Activated T-helper 1 cell treated with anti-CD3 and anti-CD28 coated beads, Interleukin-12 subunit alpha, Interleukin-12 subunit beta, Interleukin-2, Interleukin-4 antibody, amounts not matched to agents 30 ng/mL and 10 ng/mL and 1 ng/mL, durations not matched to agents 14 hours and 24 hours and 36 hours (primary cell): ENCODE measurements at places on chromosomes 12 and 14. TPM values are rescaled to one million over a fixed set of nuclear protein-coding genes. Genes with fewer than 3 reads are reported as not detected.
A peak's percentile ranks its signal among the peaks of the same experiment; 100 is the strongest.

- no peak overlapping the region for H3K4me3 ChIP-seq
- DNase-seq = peak; percentile 51
- no peaks in the 10 kb centered on the region for H3K27me3 ChIP-seq
- peaks cover 25% of the 10 kb centered on the region for H3K36me3 ChIP-seq
- no peak overlapping the region for H3K27ac ChIP-seq
- peaks cover 47% of the 10 kb centered on the region for H3K4me1 ChIP-seq
Measured at GRCh38 chr12:6607751-6608591, 792 bp upstream of the CHD4 start.

- no peak overlapping the region for H3K4me3 ChIP-seq
- no peaks in the 10 kb centered on the region for H3K27me3 ChIP-seq
- H3K4me1 ChIP-seq = no peaks in the 10 kb centered on the region
- DNase-seq = no peak
- peaks cover 7% of the 10 kb centered on the region for H3K36me3 ChIP-seq
- no peak overlapping the region for H3K27ac ChIP-seq
Measured at GRCh38 chr14:59362513-59362912, 102.7 kb downstream of the GPR135 start.

DNA sequence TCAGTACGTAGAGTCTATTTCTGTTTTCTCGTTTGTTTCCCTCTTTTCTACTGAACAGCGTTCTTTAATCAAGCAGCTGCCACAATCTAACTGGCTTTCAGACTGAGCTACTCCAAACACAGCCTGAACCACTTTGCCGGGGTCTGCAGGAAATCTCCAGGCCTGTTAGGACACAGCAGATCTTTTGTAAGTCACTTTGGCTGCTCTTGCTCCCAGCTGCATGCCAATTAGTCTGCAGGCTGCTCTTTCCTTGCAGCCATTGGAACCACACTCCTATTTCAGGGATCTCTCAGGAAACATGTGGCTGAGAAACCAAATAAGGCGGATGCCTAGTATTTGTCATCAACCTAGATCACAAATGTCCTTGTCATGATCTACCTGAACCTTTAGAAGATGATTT lies 73.6 kb downstream of the TMTC1 start:
- peaks cover 1% of the 10 kb centered on the region for H3K27me3 ChIP-seq
- H3K27ac ChIP-seq = no peak overlapping the region
- H3K4me1 ChIP-seq = no peaks in the 10 kb centered on the region
- DNase-seq = no peak
- H3K36me3 ChIP-seq = no peaks in the 10 kb centered on the region

DNA sequence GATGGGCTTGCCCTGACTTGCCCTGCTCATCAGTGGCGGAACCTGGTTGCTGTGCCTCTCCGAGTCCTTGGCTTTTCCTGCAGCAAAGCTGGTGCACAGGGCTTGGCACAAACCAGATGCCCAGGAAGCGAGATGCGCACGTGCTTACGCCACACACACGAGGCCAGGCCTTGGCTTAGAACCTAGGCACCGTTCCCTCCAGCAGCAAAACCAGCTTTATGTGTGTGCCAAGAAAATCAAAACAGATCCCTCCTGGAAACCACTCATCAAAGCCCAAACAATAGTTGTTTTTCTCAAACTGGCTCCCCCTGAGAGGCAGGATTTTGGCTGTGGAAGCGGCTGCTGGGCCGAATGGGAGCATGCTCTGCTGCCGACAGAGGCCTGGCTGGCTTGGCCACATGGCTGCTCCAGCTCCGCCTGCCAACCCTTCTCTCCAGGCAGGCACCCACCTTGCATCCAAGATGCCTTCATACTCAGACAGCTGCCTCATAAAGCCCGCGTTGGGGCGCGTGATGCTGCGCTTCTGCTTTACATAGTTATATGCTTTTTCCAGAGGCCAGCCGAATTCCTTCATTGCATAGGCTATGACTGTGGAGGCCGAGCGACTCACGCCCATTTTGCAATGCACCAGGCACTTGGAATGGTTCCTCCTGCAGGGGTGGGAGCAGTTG lies 58.7 kb downstream of the SSH1 start:
- H3K27ac ChIP-seq = no peak overlapping the region
- H3K4me1 ChIP-seq = peaks cover 5% of the 10 kb centered on the region
- H3K36me3 ChIP-seq = peaks cover 23% of the 10 kb centered on the region
- no peaks in the 10 kb centered on the region for H3K27me3 ChIP-seq
- DNase-seq = no peak
- no peak overlapping the region for H3K4me3 ChIP-seq

- DNase-seq = no peak
- H3K36me3 ChIP-seq = peaks cover 46% of the 10 kb centered on the region
- H3K27me3 ChIP-seq = no peaks in the 10 kb centered on the region
- H3K4me3 ChIP-seq = no peak overlapping the region
- peaks cover 18% of the 10 kb centered on the region for H3K4me1 ChIP-seq
Measured at GRCh38 chr14:91129261-91129660, 15.4 kb downstream of the DGLUCY start.

GRCh38 chr14:66649498-66649897 lies 141.6 kb downstream of the GPHN start:
- H3K4me1 ChIP-seq = peaks cover 31% of the 10 kb centered on the region
- H3K27ac ChIP-seq = peak overlapping the region; percentile 29
- no peak for DNase-seq
- no peaks in the 10 kb centered on the region for H3K27me3 ChIP-seq

DNA sequence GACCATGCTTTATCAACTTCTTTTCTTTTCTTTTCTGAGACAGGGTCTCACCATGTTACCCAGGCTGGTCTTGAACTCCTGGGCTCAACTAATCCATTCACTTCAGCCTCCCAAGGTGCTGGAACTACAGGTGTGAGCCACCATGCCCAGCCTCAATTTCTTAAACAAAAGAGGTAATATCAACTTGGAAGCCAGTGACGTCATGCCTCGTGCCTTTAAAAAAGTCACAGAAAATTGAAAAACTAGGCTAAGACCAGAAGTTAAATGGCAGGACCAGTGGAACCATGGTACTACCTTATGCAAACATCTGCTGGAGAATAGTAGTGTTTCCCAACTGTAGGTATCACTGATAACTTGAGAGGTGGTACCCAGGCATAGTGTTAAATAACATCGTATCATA lies 103.3 kb downstream of the KSR2 start:
- no peak overlapping the region for H3K4me3 ChIP-seq
- H3K27ac ChIP-seq = no peak overlapping the region
- H3K4me1 ChIP-seq = no peaks in the 10 kb centered on the region
- H3K36me3 ChIP-seq = no peaks in the 10 kb centered on the region
- H3K27me3 ChIP-seq = peaks cover 4% of the 10 kb centered on the region
- DNase-seq = no peak

- H3K4me1 ChIP-seq = no peaks in the 10 kb centered on the region
- DNase-seq = no peak
- H3K4me3 ChIP-seq = no peak overlapping the region
- no peak overlapping the region for H3K27ac ChIP-seq
- no peaks in the 10 kb centered on the region for H3K36me3 ChIP-seq
Measured at GRCh38 chr14:33777681-33778080, 173.2 kb downstream of the EGLN3 start.

DNA sequence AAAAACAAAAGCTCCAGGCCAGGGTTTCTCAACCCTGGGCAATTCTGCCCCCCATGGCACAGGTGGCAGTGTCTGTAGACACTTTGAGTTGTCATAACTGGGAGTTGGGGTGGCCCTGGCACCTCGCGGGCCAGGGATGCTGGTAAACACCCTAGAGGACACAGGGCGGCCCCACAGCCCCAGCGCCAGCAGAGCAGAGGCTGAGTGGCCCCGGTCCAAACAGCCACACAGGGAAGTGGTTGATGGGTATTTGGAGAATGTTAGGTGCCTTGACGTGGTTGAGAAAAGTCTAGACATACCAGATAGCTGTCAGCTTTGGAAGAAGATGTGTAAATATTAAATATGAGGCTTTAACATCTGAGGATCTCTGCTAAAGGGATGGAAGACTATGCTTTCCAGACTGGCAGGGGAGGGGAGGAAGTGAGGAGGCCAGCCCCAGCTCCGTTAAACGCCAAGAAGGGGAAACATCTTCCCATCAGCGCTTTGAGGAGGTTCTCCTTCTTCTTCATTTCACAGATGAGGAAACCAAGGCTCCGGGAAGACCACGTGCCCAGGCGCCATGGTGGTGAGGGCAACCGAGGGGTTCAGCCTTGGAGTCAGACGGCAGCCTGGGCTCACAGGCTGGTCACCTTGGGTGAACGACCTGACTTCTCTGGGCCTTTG lies 103.7 kb downstream of the SCARB1 start:
- DNase-seq = no peak
- H3K4me1 ChIP-seq = peaks cover 32% of the 10 kb centered on the region
- H3K36me3 ChIP-seq = peaks cover 3% of the 10 kb centered on the region
- H3K27ac ChIP-seq = no peak overlapping the region
- no peak overlapping the region for H3K4me3 ChIP-seq

DNA sequence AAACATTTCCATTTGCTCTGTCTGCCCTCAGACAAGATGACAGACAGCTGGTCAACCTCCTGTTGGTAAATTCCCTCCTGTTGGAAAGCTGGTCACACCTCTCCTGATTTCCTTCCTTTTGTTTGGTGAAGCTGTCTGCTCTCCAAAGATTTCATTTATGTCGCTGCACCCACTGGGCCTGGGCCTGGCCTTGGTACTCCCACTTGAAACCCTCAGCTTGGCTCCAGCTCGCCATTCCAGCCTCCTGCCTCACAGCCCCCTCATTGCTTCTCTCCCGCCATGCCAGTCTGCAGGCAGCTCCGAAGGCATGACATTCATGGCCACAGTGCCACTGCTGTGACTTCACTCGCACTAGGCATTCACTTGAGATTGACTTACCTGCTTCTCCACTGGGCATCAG lies 451.8 kb downstream of the VRK1 start:
- no peak overlapping the region for H3K27ac ChIP-seq
- H3K4me3 ChIP-seq = no peak overlapping the region
- no peaks in the 10 kb centered on the region for H3K36me3 ChIP-seq
- H3K27me3 ChIP-seq = peaks cover 8% of the 10 kb centered on the region
- no peak for DNase-seq

GRCh38 chr12:69467366-69467765 lies 2.8 kb upstream of the FRS2 start:
- DNase-seq = no peak
- no peaks in the 10 kb centered on the region for H3K27me3 ChIP-seq
- H3K4me1 ChIP-seq = peaks cover 31% of the 10 kb centered on the region

DNA sequence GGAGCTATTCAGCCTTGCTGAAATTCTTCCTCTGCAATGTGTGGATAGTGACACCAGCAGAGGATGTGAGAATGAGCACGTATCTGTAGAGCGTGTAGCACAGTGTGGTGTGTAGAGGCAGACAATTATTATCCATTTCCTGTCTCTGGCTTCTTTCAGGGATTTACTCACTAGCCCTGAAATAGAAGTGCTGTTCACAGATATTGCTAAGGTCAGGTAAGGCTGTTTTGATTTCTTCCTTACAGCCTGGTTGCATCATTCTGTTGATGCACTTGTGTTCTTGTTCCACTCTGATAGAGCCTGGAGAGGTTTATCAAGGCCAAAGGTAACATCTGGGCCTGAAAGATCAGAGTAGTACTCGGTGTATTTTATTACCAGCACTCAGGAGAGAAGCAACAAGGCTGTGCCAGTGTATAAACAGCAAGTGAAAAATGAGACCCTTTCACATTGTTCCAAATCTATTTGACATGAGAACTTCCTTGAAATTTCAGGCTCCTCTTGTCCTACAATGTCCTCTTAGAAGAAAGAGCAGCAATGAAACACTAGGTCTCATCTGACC lies 16.7 kb downstream of the ARG2 start:
- H3K4me3 ChIP-seq = no peak overlapping the region
- no peaks in the 10 kb centered on the region for H3K27me3 ChIP-seq
- H3K36me3 ChIP-seq = peaks cover 2% of the 10 kb centered on the region

- DNase-seq = no peak
- no peaks in the 10 kb centered on the region for H3K27me3 ChIP-seq
- peaks cover 55% of the 10 kb centered on the region for H3K4me1 ChIP-seq
- H3K36me3 ChIP-seq = no peaks in the 10 kb centered on the region
- no peak overlapping the region for H3K27ac ChIP-seq
- H3K4me3 ChIP-seq = no peak overlapping the region
Measured at GRCh38 chr12:120851444-120851843, 52.7 kb downstream of the SPPL3 start.

GRCh38 chr12:46456356-46457334 lies 84.1 kb upstream of the SLC38A2 start:
- no peaks in the 10 kb centered on the region for H3K27me3 ChIP-seq
- peak overlapping the region; percentile 79 for H3K27ac ChIP-seq
- H3K4me3 ChIP-seq = peak overlapping the region; percentile 41
- H3K4me1 ChIP-seq = peaks cover 74% of the 10 kb centered on the region

GRCh38 chr14:104445832-104446381 lies 133.7 kb upstream of the C14orf180 start:
- peaks cover 5% of the 10 kb centered on the region for H3K27me3 ChIP-seq
- no peaks in the 10 kb centered on the region for H3K4me1 ChIP-seq
- H3K36me3 ChIP-seq = no peaks in the 10 kb centered on the region
- no peak overlapping the region for H3K27ac ChIP-seq
- no peak for DNase-seq
- no peak overlapping the region for H3K4me3 ChIP-seq

DNA sequence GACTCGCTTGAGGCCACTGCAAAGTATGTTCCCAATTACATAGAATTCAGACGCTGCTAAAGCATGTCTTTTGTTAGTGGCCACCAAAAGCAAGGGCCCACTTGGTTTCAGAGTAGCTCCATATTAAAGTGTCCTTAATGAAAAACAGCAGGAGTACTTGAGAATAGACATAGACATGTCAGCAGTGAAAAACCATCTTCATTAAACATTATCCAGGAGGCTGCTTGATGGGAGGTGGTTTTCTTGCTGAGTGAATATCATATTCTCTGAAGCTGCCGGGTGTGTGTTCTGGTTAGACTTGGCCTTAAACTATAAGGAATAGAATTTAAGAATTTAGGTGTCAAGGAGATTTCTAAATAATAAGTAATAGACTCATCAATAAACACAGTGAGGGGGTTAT lies 79.5 kb upstream of the CCDC198 start:
- H3K27me3 ChIP-seq = peaks cover 2% of the 10 kb centered on the region
- H3K4me1 ChIP-seq = no peaks in the 10 kb centered on the region

GRCh38 chr12:100254876-100255275 lies 12.0 kb downstream of the DEPDC4 start:
- H3K4me3 ChIP-seq = no peak overlapping the region
- H3K4me1 ChIP-seq = peaks cover 12% of the 10 kb centered on the region
- DNase-seq = no peak
- no peaks in the 10 kb centered on the region for H3K27me3 ChIP-seq
- H3K36me3 ChIP-seq = peaks cover 5% of the 10 kb centered on the region

DNA sequence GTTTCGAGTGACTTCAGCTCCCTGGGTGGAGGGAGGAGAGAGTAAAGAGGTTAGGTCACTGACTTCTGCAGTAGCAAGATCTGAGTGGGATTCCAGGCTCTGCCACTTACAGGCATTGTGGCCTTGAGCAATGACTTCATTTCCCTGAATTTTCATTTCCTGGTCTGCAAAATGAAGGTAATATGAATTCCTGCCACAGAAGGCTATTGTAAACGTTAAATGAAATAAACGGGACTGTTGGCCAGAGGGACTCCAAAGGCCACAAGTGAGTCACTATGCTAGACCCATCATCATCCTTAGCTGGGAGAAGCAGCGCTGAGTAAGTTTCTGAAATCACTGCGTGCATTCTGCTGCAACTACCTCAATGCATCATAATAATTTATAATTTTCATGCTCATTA lies 807.8 kb downstream of the AACS start:
- no peak overlapping the region for H3K4me3 ChIP-seq
- H3K36me3 ChIP-seq = no peaks in the 10 kb centered on the region
- no peak overlapping the region for H3K27ac ChIP-seq
- no peak for DNase-seq

RD3L gene
- not detected in 2 replicates for total RNA-seq

SMOC1 gene
- total RNA-seq = not detected in 2 replicates

OR4E2 gene
- total RNA-seq = not detected in 2 replicates
